CD4-positive, alpha-beta memory T cell (primary cell): ENCODE measurements at places on chromosomes 11 and 22. TPM values are rescaled to one million over a fixed set of nuclear protein-coding genes. Genes with fewer than 3 reads are reported as not detected.

Gene CHRNA10
- 5.5 TPM for total RNA-seq

Gene TSKU
- total RNA-seq = not detected

Gene INTS4
- 84.0 TPM for total RNA-seq

Gene CD3E
- 581 TPM for total RNA-seq

Gene SCGB1C1
- total RNA-seq = not detected

DNA sequence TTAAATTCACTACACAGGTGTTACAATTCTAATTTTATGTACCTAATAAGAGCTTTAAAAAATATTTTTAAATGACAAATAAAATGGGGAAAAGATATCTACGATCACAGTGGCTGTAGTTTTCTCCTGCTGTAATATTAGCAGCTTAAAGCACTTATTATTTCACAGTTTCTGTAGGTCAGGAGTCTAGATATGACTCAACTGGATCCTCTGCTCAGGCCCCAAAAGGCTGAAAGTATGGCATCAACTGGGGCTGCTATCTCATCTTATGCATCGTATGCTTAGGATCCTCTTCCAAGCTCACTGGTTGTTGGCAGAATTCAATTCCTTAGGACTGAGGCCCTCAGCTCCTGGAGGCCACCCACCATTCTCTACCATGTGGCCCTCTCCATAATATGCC is 12.8 kb downstream of the FBXO3 start:
- H3K4me1 ChIP-seq = no peaks in the 10 kb centered on the region
- DNase-seq = no peak
- H3K27ac ChIP-seq = no peak overlapping the region
- no peaks in the 10 kb centered on the region for H3K27me3 ChIP-seq

GRCh38 chr22:50665738-50666137 is 6.9 kb upstream of the SHANK3 start:
- no peak overlapping the region for H3K4me3 ChIP-seq
- no peaks in the 10 kb centered on the region for H3K36me3 ChIP-seq
- H3K4me1 ChIP-seq = no peaks in the 10 kb centered on the region
- DNase-seq = no peak
- H3K27me3 ChIP-seq = peaks cover 7% of the 10 kb centered on the region

DNA sequence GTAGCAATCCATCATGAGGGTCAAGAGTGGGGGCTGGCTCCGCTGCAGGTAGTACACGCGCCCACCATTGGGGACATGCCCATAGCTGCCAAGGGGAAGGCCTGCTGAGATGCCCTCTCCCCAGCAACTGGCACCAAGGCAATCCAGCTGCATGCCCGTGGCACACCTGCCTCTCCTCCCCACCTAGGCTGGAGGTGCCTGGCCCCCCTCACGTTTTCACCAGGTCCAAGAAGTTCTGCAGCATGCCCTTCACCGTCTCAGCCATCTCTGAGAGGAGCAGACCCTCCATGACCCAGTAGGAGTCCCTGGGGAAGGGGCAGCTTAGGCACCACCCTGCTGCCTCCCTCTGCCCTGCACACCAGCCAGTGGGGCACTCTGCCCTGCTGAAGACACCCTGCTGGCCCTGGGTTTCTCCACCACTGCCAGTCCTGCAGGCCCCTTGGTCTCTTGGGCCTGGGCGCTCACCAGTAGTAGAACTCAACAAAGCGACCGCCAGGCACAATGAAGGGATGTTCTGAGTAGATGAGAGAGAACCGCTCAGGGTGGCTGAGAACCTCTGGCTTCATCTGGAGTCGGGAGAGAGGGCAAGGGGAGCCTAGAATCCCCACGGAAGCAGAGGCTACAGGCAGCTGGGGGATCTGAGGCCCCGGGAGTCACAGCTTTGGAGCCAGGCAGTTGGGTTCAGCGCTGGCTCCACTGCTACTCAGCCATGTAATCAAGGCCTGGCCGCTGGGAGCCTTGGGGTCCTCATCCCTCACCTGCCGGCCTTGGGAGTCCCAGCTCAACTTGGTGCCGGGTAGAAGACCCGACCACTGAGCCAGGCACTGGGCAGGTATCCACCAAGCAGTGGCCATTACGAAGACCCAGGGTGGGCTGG is 17.8 kb downstream of the TREH start:
- H3K4me1 ChIP-seq = peaks cover 15% of the 10 kb centered on the region
- no peaks in the 10 kb centered on the region for H3K36me3 ChIP-seq
- no peak overlapping the region for H3K27ac ChIP-seq
- no peaks in the 10 kb centered on the region for H3K27me3 ChIP-seq
- H3K4me3 ChIP-seq = no peak overlapping the region
- DNase-seq = no peak

- no peak overlapping the region for H3K27ac ChIP-seq
- no peak for DNase-seq
- peaks cover 21% of the 10 kb centered on the region for H3K4me1 ChIP-seq
- no peaks in the 10 kb centered on the region for H3K36me3 ChIP-seq
Observed at GRCh38 chr11:61776561-61777075, 15.8 kb downstream of the TMEM258 start.

GRCh38 chr11:33271059-33271458 is 13.9 kb downstream of the HIPK3 start:
- DNase-seq = no peak
- H3K4me3 ChIP-seq = no peak overlapping the region
- no peaks in the 10 kb centered on the region for H3K27me3 ChIP-seq
- H3K27ac ChIP-seq = no peak overlapping the region
- peaks cover 38% of the 10 kb centered on the region for H3K4me1 ChIP-seq

DNA sequence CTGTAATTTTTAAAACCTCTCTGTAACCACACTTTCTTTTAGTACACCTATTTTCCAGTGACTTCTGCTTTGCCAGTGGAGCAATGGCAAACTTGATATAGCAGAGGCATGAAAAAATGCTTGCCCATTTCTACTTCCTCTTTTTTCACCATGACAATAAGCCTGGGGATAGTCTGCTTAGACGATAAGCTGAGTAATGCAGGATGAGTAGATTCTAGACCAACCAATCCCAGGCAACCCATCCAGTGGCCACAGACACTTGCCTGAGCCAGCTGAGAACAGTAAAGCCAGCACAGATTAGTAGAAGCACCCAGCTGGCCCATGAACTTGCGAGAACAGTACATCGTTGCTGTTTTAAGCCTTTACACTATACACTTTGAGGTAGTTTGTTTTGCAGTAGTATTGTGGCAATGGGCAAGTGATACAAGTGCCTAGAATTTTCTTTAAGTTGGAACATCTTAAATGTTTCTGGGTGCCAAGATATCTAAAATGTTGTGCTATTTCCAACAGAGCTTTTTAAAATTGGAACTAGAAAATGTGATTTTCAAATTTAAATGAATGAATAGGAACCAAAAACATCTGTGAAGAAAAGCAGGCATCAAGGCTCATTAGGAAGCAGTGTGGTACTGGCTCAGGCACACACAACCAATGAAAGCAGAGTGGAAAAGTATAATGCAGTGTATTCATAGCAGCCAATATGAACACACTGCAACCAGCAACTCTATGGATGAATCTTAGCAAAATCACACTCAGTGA is 37.7 kb downstream of the DDI1 start:
- H3K36me3 ChIP-seq = no peaks in the 10 kb centered on the region
- H3K27ac ChIP-seq = no peak overlapping the region
- DNase-seq = no peak
- no peaks in the 10 kb centered on the region for H3K27me3 ChIP-seq
- H3K4me1 ChIP-seq = no peaks in the 10 kb centered on the region

- no peak overlapping the region for H3K4me3 ChIP-seq
- no peak overlapping the region for H3K27ac ChIP-seq
- H3K36me3 ChIP-seq = no peaks in the 10 kb centered on the region
- no peak for DNase-seq
- no peaks in the 10 kb centered on the region for H3K27me3 ChIP-seq
Observed at GRCh38 chr11:114610984-114611944, 15.7 kb upstream of the NXPE4 start.
